ENCODE measurements at places on chromosomes 6 and 20. TPM values are rescaled to one million over a fixed set of nuclear protein-coding genes. Genes with fewer than 3 reads are reported as not detected.

- no peaks in the 10 kb centered on the region for H3K27me3 ChIP-seq
- no peaks in the 10 kb centered on the region for H3K4me1 ChIP-seq
- DNase-seq = no peak
- H3K36me3 ChIP-seq = no peaks in the 10 kb centered on the region
Measured at GRCh38 chr6:155434096-155434495, 21.5 kb downstream of the NOX3 start.

Gene NHLRC1
- 0.60 TPM for total RNA-seq

Gene TMC2
- not detected for total RNA-seq

DNA sequence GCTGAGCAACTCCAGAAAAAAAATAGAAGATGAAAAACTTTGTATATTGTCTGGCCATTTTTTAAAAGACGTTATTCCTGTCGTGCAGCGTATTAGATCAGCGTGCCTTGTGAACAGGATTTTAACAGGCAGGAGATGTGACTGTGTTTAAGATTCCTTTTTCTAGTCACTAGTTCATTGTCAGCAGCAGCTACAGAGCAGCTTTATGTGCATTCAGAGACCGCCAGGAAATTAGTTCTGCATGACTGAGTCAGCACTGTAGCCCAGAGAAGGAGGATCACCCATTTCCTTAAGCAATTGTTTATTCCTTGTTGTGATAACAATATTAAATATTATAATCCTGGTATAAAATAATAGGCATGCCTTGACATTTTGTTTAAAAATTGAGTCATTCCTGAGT is 75.4 kb upstream of the ADGRB3 start:
- H3K27me3 ChIP-seq = no peaks in the 10 kb centered on the region
- no peak for DNase-seq
- no peak overlapping the region for H3K4me3 ChIP-seq
- H3K36me3 ChIP-seq = no peaks in the 10 kb centered on the region
- no peaks in the 10 kb centered on the region for H3K4me1 ChIP-seq

DNA sequence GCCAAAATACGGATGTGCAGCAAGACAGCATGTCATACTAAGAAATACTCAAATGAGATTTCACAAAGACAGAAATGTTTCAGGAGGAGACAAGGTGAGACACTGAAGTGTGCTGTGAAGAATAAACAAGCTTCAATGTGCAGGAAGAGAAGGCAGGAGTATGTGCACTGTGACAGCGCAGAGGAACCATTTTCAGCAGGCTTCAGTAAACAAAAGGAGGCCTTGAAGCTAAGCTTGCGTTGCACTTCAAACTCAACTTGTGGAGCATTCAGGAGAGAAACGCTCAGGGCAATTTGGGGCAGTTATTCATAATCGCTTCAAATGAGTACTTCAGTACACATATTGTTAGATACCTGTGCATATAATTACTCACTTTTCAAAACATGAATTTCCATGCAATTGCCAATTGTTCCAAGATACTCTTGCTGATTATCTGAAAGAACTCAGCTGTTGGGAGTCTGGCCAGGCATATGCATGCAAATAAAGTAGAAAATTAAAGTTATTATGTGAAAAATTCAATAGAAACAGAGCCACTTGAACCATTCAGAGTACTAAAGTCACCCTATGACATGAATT is 234.2 kb upstream of the OPRM1 start:
- no peak for DNase-seq
- H3K27me3 ChIP-seq = no peaks in the 10 kb centered on the region
- no peaks in the 10 kb centered on the region for H3K36me3 ChIP-seq
- H3K27ac ChIP-seq = no peak overlapping the region
- H3K4me1 ChIP-seq = peaks cover 7% of the 10 kb centered on the region
- no peak overlapping the region for H3K4me3 ChIP-seq

Gene HCRTR2
- total RNA-seq = not detected

DNA sequence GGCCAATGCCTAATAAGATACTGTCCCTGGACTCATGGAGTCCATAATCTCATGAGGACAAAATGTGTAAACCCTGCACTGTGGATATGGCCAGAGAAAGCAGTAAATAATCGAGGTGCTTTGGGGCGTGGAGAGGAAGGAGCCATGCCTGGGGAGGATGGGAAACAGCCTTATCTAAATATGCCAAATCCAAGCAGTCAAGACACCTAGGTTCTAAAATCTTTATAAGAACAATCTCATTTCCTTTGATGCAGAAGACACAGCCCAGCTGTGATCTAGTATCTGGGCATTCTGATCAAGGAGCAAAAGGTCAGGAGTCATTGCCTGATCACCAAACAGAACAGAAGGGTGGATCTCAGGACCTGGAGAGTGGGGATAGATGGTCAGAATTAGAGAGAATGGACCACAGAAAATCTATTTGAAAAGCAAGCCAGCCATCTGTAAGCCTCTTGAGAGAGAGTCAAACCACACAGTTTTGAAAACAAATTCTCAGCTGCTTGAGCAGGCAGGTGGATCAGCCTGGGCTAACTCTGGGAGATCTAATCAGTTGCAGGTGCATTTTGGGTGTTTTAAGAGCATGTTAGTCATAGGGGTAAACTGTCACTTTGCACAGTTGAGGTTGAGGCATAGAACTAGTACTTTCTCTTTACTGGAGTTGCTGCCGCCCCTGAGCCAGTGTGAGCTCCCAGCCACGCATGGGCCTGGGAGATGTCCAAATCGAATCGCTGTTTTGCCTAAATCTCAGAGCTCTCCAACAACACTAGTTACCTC is 130.8 kb upstream of the TNFAIP3 start:
- H3K36me3 ChIP-seq = no peaks in the 10 kb centered on the region
- no peaks in the 10 kb centered on the region for H3K4me1 ChIP-seq
- peaks cover 3% of the 10 kb centered on the region for H3K27me3 ChIP-seq
- no peak for DNase-seq
- H3K4me3 ChIP-seq = no peak overlapping the region

DNA sequence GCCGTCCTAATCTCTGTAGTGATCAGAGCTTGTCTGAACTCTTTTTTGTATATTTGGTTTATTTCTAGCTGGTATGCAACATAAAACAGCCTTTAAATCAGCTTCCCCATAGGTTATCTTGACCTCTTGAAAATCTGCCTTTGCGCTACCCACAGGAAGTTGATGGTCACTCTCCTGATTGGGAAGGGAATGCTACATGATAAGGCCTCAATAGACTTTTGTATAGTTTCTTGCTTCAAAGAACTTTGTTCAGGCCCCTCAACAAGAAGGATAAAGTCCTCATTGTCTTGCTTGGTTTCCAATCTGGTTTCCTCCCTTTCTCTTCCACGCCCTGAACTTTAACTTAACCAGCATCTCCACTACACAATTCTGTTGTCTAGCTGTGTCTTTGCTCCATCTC is 95.4 kb upstream of the TENT5A start:
- DNase-seq = no peak
- no peak overlapping the region for H3K27ac ChIP-seq
- no peak overlapping the region for H3K4me3 ChIP-seq
- no peaks in the 10 kb centered on the region for H3K27me3 ChIP-seq

Gene ZNF831
- not detected for total RNA-seq

DNA sequence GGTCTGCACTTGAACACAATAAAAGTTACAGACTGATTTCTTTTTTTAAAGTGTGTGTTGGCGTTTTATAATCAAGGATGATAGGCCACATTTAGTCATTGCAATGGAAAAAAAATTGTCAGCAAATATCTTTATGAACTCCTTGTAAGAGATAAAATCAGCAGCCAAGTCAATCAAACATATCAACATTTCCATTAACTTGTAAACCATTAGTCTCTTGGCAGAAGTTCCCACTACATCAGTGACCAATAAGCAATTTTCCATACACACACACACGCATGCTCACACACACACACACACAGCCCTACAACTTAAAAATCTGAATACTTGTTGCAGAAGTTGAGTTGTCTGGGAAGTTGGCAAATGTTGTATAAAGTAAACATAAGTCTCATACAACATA is 315.9 kb upstream of the KCNQ5 start:
- H3K27ac ChIP-seq = no peak overlapping the region
- H3K4me1 ChIP-seq = no peaks in the 10 kb centered on the region
- H3K36me3 ChIP-seq = no peaks in the 10 kb centered on the region

- no peak overlapping the region for H3K27ac ChIP-seq
- no peak for DNase-seq
- no peaks in the 10 kb centered on the region for H3K36me3 ChIP-seq
- H3K27me3 ChIP-seq = no peaks in the 10 kb centered on the region
- H3K4me3 ChIP-seq = no peak overlapping the region
- peaks cover 3% of the 10 kb centered on the region for H3K4me1 ChIP-seq
Measured at GRCh38 chr6:139344186-139344963, 30.1 kb downstream of the CITED2 start.

Gene SLC26A8
- not detected for total RNA-seq

Gene CASS4
- total RNA-seq = 0.09 TPM

Gene DEFB113
- total RNA-seq = not detected

- H3K36me3 ChIP-seq = peaks cover 5% of the 10 kb centered on the region
- peak overlapping the region; percentile 41 for H3K27ac ChIP-seq
- H3K27me3 ChIP-seq = no peaks in the 10 kb centered on the region
- peaks cover 24% of the 10 kb centered on the region for H3K4me1 ChIP-seq
- H3K4me3 ChIP-seq = no peak overlapping the region
- no peak for DNase-seq
Measured at GRCh38 chr6:122623279-122623678, 13.1 kb downstream of the PKIB start.

- no peak overlapping the region for H3K27ac ChIP-seq
- no peak for DNase-seq
- H3K4me3 ChIP-seq = peak overlapping the region; percentile 78
- H3K36me3 ChIP-seq = peaks cover 20% of the 10 kb centered on the region
- H3K4me1 ChIP-seq = peaks cover 12% of the 10 kb centered on the region
- peaks cover 20% of the 10 kb centered on the region for H3K27me3 ChIP-seq
Measured at GRCh38 chr6:43510827-43511163, 649 bp upstream of the LRRC73 start.

Gene RSPH4A
- total RNA-seq = 6.3 TPM

- no peaks in the 10 kb centered on the region for H3K36me3 ChIP-seq
- no peak overlapping the region for H3K27ac ChIP-seq
- no peaks in the 10 kb centered on the region for H3K4me1 ChIP-seq
- H3K27me3 ChIP-seq = peaks cover 20% of the 10 kb centered on the region
Measured at GRCh38 chr20:60078351-60079250, 120.4 kb downstream of the CDH26 start.

Gene SAPCD1
- total RNA-seq = 11.9 TPM

DNA sequence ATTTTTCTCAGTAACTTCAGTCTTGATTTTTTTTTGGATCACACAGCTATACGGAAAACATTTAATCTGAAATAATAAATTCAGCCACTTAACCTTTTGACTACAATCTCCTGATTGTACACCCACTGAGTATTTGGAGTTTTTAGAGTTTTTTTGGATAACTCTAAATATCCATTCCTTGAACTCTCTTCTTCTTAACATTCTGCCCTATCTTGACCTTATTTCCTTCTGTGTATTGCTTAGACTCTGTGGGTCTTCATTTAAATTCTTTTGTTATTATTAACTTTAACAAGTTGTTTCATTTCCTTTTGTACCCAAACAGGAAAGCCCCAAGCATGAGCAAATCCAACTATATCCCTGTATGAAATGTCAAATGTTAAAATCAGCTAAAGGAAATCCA is 170.2 kb upstream of the PTCHD4 start:
- H3K4me1 ChIP-seq = no peaks in the 10 kb centered on the region
- no peak overlapping the region for H3K4me3 ChIP-seq
- no peak for DNase-seq

DNA sequence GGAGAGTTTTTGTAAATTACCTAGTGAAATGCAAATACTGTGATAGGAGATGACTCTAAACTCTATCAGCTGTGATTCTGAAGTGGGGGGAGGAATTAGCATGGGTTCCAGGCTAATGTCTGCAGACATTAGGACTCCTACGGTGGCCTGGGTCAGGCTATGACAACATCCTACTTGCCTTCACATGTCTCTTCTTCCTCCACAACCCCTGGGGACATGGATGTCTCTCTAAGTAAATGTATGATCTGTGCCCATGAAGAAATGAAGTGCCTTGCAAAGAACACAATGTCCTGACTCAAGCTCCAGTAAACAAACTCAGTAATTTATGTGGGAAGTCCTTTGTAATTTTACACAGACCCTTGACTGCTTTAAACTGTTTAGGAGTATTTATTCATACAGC is 165.8 kb upstream of the EEF1E1 start:
- H3K36me3 ChIP-seq = no peaks in the 10 kb centered on the region
- no peak overlapping the region for H3K27ac ChIP-seq
- no peaks in the 10 kb centered on the region for H3K4me1 ChIP-seq
- no peak for DNase-seq

Gene PLCB1
- 16.2 TPM for total RNA-seq

DNA sequence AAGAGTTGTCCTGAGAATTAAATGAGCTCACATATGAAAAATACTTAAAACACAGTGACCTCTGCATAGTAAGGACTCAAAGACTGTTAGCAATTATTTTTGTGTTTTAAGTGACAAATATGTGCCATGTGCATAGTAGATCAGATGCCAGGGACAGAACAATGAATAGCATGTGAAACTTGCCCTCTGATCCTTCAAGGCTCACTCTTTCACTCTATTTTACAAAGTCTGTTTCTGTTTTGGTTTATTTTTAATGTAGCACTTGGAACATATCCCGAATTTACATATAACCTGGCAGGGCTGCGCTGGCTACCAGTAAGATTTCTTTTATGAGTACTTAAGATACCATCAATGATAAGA is 135.5 kb upstream of the TNFAIP3 start:
- H3K27me3 ChIP-seq = peaks cover 10% of the 10 kb centered on the region
- no peaks in the 10 kb centered on the region for H3K36me3 ChIP-seq
- H3K27ac ChIP-seq = no peak overlapping the region
- no peak overlapping the region for H3K4me3 ChIP-seq

DNA sequence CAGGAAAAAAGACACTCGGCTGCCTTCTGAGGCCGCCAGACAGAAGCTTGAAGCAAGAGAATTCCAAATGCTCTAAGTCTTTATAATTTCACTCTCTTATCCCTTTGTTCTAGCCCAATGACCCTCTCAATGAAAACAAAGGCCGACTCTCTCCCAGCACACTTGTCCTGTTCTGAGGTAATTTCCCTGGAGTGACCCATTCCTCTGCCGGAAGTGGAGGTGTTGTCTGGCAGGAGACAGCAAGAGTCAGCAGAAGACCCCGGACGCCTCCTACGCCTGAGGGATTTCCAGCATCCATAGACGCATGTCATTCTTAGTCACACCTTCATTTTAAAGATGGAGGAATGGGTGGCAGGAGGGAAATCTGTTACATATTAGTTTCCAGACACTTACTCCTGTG is 110.3 kb downstream of the SOD2 start:
- no peaks in the 10 kb centered on the region for H3K36me3 ChIP-seq
- no peaks in the 10 kb centered on the region for H3K4me1 ChIP-seq
- DNase-seq = no peak
- H3K4me3 ChIP-seq = no peak overlapping the region
- H3K27me3 ChIP-seq = peaks cover 8% of the 10 kb centered on the region

Gene PPARD
- total RNA-seq = 14.0 TPM

Gene LY6G5B
- total RNA-seq = 30.6 TPM

DNA sequence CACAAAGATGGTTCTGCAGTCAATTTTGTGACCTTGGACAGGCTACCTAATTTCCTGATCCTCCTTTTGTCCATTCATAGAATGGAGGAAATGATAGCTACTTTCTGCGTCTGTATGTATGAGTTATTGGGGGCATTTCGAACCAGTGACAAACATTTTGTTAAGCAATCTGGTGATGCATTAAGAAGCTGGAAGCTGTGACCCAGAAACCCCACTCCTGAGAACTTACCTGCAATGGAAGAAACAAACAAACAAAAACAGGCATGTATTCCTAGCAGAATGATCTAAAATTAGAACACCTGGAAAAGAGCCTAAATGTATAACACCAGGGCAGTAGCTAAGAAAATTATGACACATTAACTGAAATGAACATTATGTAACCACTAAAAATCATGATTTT is 33.4 kb upstream of the PRND start:
- H3K4me3 ChIP-seq = no peak overlapping the region
- no peaks in the 10 kb centered on the region for H3K36me3 ChIP-seq
- H3K27me3 ChIP-seq = peaks cover 19% of the 10 kb centered on the region
- H3K4me1 ChIP-seq = peaks cover 5% of the 10 kb centered on the region
- DNase-seq = no peak

Measured in progenitor cell of endocrine pancreas (in vitro differentiated cells).